CD8-positive, alpha-beta memory T cell (primary cell): ENCODE measurements at places on chromosomes 5 and 9. TPM values are rescaled to one million over a fixed set of nuclear protein-coding genes. Genes with fewer than 3 reads are reported as not detected.

CCNJL gene
- polyA plus RNA-seq = not detected

OLFML2A gene
- not detected for polyA plus RNA-seq

DNA sequence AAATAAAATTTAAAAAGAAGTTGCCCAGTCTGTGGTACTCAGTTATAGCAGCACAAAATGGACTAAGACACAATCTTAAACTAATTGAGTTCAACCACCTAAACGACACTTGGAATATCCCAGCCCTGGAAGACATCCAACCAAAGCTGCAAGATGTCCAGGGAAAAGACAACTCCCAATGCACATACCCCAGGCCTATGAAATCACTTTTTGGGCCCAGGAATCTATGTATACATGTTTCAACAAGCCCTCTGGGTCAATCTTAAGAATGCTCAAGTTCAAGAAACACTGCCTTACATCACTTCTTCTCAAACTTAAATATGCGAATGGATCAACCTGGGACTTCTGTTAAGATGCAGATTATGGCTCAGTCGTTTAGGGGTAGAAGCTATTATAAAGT, 148.6 kb downstream of the ELAVL2 start:
- DNase-seq = no peak

- DNase-seq = no peak
Observed at GRCh38 chr9:123495731-123496130, 139.7 kb downstream of the CRB2 start.

DNA sequence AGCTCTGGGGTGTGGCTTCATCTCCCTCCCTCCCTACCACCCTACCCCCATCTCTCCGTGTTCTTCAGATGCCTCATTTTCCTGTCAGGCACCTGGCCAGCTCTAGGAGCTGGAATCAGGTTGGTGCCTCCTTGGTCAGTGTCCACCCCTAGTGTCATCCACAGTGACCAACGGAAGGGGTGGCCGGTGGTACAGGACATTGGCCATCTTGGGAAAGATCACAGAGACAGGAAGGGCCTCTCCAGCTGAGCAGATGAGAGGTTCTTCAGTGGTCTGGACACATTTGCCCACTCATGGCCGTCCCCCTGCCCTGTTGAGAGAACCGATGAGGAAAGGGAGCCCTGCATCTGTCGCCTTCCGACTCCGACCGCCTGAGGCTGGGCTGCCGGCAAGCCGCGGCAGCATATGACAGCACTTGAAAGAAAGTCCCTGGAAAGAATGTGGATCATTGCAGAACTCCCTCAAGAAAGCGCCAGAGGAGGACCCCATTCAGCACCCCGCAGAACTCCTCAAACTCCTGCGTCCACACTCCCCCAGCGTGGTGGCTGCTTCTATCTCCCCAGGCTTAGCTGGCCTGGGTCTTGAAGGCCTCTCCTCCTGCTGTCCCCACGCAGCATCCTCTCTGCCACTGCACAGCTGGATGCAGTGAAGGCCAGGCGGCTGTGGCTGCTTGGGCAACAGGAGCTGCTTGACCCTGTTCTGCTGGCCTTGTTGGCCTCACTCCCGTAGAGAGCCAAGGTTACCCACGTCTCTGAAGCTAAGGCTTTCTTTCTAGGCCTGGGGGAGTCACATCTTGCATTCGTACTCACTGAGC, 1.9 kb upstream of the CLPTM1L start:
- DNase-seq = no peak

DNA sequence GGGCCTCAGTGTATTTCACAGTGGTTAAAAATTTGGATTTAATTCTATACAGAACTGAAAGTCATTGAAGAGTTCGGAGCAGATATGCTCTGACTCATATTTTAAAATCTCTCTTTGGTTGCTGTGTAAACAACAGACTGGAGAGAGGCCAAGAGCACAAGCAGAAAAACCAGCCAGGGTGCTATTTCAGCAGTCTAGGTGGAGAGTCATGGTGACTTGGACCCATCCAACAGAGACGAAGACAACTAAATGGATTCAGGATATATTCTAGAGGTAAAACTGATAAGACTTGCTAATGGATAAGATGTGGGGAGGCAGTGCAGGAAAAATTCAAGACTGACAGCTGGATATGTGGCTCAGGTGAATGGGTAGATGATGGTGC, 168.9 kb downstream of the MAPKAP1 start:
- DNase-seq = no peak

- DNase-seq = no peak
Observed at GRCh38 chr5:169770109-169770508, 133.0 kb downstream of the DOCK2 start.

DNA sequence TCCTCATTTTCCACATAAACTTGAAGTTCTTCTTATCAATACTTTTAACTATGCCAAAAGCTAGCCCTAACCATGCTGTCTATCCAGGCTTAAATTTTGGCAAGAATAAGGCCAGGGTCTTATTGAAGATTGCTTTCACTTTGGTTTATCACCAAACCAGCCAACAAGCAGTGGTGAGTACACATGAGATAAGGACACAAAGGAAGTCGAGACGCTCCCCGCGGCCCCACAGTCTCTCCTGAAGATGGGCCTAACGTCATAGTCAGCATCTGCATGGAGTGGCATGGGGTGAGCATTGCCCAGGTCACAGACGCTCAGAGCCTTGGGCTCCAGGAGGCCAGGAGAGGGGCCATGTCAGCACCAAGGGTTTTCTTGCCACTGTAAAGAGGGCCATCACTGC, 80.3 kb downstream of the ATPSCKMT start:
- DNase-seq = no peak

DNA sequence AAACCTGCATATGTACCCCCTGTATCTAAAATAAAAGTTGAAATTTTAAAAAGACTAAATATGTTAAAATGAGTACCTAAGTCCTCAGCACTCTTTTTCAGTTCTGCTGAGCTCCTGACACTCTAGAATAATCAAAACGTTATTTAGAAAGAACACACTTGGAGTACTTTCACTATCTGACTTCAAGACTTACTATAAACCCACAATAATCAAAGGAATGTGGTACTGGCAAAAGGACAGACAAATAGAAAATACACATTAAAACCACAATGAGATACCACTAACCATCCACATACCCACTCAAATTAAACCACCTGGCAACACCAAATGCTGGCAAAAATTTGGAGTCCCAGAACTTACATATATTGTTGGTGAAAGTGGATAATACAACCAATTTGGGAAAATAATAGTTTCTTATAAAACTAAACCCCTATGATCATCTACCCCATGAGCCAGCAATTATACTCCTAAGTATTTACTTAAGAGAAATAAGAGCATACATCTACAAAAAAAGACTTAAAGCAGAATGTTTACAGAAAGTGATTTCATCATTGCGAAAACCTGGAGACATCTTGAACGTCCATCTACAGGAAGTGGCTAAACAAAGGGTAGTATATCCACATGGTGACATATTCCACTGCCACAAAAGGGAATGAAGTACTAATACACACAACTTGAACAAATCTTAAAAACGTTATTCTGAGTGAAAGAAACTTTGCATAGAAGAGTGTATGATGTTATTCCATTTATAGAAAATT, 12.8 kb upstream of the PRSS3 start:
- no peak for DNase-seq

- DNase-seq = no peak
Observed at GRCh38 chr9:70250221-70250620, 8.6 kb upstream of the SMC5 start.

- DNase-seq = no peak
Observed at GRCh38 chr9:78788101-78788500, 491.2 kb downstream of the PSAT1 start.

DNA sequence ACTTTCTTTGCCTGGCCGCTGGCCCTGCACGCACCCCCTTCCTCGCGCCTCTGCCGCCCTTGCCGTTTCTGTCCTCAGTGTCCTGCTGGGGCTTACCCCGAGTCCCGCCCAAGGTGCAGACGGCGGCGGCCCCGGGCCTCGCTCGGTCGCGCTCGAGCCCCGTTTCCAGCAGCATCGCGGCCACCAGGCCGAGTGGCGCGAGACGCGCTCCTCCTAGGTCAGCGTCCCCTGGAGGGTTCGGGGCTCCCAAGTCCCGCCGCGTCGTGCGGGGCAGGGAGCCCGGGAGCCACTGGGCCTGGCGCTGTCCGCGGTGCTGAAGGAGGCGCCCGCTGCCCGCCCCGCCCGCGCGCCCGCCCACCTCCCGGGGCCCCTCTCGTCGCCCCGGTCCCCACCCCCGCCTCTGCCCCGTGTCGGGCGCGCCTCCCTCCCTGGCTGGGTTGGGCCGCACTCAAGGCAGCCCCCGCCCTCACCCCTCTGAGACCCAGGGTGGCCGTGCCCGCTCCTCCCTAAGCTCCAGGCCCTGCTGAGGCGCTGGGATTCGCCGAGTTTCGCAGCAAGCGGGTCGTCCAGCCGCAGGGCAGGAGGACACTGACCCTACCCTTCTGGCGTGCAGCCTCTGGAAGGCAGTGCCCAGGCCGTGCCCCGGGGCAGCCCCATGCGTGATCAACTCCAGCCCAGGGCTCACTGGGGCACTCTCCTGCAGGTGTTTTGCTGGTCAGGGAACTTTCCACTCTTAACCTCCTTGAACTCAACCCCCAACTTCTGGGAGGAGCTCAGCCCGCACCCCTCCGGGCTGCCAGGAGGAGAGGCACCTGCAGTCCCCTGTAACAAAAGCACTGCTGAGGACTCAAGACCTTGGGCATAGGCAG, at the start of gene LHX3:
TSS of gene LHX3 (minus strand) at position 291 of the 869 bp plus-strand sequence. CDS start at position 175, 116 bp downstream.
- DNase-seq = no peak

GRCh38 chr9:18698992-18699391, 225.0 kb downstream of the ADAMTSL1 start:
- no peak for DNase-seq

- no peak for DNase-seq
Observed at GRCh38 chr5:129619782-129620181, 128.1 kb upstream of the MINAR2 start.

DNA sequence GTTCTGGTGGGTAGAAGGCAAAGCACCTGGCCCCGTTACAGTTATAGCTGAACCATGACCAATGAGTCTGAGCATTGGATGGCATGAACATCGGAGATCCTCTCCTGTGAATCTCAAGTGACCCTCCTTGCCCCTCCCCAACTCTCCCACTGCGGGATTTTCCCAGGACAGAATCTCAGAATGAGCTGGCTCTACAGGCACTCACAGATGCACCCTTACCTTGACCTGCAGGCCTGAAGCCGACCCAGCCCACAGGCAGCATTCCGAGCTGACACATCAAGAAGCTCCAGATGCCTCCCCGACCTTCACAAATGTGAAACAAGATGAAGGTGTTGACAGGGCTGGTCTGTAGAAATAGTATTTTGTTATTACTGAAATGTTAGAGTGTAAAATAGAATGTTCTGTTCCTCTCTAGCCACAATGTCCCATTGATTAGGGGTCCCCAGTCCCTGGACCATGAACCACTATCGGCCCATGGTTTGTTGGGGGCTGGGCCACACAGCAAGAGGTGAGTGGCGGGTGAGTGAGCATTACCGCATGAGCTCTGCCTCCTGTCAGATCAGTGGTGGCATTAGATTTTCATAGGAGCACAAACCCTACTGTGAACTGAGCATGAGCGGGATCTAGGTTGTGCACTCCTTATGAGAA, 263.4 kb downstream of the AUH start:
- no peak for DNase-seq
